ENCODE measurements at places on chromosomes 7 and 10.

GRCh38 chr7:147308539-147308938 is 1191.9 kb downstream of the CNTNAP2 start:
- no peak for DNase-seq

- DNase-seq: no peak
Observed at GRCh38 chr10:130339091-130339490, 202.9 kb downstream of the GLRX3 start.

DNA sequence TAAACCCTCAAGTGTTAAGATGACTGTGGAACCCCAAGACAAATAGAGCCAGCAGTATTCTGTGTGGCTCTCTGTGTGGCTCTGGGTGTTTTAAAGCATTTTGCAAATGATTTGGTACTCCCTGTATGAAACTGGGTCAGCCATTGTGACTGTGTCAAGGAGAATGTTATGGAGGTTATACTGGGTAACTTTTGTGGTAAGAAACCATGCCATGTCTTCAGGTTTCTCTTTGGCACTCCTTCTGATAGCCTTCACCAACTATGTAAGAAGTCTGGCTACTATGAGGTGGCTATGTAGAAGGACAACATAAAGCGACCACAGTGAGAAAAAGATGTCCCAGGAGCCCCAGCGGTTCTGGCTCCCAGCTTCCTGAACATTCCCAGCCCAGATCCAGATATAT is 226.6 kb upstream of the RHOBTB1 start:
- DNase-seq: no peak

GRCh38 chr10:103871006-103871405 is 15.6 kb upstream of the SH3PXD2A start:
- no peak for DNase-seq

DNA sequence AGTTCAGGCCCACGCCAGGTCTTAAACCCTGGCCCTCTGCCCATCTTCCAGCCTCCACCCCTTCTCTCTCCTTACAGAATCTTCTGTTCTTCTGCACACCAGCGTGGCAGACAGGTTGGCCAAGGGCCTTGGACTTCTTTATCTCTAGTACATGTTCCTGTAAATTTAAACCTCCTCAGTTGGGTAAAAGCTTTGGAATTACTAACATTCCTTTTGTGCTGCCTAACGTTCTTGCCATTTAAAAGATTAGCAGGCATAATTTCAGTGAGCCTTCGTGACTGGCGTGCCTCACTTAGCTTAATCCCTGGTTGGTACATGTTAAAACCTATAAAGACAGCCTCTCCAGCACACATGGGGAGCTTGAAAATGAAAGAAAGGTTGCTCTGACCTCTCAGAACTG is 192.2 kb downstream of the CUX1 start:
- no peak for DNase-seq

GRCh38 chr7:98251231-98251600 is 816 bp downstream of the TECPR1 start:
- DNase-seq: no peak

DNA sequence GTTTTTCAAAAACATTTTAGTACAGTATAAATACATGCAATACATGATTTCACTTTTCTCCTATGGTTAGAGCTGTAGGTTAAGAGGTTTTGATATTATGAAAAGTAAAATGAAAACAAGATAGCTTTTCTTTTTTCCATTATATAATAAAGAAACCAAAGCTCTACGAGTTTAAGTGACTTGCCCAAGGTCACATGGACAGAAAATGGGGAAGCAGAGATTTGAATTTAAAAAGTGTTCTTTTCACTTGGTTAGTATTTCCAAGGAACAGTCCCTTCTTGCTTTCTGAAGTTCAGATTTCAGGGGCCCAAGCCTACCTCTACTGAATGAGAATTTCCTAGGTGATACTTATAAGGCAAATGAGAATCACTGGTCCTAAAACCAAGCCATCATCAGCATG is 13.2 kb upstream of the MAP3K8 start:
- no peak for DNase-seq

DNA sequence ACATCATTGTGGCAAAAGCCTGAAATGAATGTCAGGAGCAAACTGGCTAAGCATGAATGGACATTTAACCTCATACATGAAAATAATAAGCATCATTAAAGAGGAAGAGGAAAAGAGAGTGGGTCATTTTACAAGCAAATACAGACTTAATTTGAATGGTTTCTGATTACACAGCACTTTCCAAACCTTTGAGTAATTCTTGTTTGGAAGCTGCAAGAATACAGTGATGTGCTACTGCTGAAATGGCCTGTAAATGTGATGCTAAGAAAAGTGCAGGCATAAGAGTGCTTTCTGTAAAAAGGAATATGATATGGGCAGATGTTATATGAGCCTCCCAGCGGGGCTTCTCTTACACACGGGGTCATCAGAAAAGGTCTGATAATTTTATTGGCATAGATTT is 30.2 kb downstream of the TAS2R16 start:
- no peak for DNase-seq

DNA sequence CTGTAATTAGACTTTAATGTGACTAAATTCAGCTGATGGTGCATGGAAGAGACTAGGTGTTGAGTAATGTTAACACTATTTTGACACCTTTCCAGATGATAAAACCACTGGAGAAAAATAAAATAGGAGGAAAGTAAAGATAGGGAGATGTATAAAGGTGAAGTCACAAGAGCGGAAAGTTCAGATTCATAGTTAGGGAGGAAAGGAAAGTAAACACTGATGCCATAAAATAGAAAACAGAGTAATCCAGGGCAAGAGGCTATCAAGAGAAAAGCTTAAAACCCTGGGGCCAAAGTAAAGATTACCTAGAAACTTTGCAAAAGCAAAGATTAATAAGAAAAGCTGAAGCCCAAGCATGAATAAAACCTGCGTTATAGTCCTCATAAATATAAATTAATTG is 62.8 kb downstream of the RAB11FIP2 start:
- DNase-seq: no peak

DNA sequence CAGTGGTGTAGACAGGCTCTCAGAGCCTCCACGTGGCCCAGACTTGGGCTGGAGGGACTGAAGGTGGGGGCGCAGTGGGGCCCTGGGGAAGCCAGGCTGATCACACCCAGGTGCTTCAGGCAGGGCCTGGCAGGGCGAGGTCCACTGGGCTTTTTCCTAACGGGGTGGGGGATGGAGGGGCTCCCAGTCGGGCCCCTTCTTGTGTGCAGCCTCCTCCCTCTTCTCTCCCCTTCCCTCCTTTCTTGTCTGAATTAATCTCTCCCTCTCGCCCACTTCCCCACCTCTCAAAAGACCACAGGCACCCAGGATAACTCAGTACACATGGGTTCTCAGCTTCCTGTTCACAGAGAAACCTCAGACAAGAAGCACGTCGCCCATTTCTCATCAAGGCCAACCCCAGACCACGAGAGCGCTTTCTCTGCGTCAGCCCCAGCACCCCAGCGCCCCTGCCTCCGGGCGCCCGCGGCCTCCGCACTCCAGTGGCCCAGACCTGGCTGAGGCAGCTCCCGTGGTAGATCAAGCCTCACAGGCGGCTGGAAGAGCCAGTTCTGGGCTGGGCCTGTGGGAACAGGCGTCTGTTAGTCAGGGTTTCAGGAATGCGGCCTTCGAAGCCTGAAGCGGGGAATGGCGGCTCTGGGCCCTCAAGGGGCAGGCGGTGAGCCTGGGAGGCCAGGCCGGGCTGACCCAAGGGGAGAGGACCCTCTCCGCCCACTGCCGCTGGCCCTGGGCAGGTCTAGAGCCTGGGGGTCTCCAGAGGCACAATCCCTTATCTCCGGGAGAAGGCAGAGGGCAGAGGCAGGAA is 50.6 kb downstream of the PWWP2B start:
- no peak for DNase-seq

DNA sequence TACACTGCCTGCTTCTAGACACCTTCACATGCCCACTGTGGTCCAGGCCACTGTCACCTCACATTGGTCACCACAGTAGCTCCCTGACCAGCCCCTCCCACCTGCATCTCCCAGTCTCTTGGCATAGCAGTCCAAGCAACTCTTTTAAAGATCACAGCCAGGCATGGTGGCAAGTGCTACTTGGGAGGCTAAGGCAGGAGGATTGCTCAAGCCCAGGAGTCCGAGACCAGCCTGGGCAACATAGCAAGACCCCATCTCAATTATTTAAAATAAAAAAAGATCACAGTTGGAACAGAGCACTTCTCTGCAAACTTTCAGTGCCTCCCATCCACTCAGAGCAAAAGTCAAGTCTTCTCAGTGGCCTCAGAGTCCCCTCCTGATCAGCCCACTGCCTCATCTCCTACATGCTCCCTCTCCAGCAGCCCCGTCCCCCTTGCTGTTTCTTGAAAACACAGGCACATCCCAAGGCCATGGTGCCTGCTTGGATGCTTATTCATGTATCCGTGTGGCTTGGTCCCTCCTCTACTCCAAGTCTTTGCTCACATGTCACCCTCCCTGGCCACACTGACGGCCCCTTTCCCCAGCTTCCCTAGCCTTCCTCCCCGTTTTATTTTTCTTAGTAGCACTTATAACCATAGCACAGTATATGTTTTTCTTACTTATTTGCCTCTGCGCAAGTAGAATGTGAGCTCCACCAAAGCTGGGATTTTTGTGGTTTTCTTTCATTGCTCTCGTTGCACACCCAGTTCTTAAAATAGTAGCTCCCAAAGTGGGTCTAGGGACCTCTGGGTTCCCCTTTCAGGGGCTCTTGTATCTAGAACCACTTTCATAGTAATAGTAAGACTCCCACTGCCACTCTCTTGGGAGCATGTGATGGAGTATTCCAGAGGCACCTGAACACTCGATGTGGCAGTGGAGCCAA is 19.5 kb downstream of the TSPAN15 start:
- DNase-seq: no peak

DNA sequence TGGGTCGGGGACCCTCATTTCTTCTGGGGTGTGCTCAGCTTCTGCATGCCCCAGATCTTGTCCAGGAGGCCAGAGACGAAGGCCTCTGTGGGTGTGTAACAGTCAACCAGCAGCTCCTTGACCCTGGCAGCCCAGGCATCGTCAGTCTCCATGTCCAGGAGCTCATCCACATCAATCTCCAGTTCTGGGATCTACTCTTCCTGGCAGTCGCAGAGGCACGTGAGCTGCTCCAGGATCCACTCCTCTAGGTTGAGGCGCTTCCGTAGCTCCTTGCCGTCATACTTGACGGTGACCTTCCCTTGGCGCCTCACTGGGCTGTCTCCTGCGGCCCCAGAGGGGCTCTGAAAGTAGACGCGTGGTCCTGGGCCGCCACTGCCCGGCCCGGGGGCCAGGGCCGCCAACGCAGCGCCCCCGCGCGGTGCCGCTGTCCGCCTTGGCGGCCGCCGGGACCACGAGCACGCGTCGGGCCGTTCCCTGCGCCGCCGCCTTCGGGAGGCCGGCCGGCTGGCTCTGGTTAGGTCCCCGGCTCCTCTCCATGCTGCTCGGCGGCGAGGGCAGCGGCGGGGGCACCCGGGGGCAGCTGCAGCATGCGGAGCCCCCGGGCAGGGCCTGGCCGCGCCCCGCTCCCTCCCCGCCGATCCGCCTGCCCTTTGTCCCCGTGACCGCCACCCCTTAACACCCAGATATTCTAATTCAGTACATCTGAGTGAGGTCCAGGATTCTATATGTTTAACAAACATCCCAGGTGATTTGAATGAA is 170.5 kb downstream of the SEPTIN7 start:
- DNase-seq: no peak

- no peak for DNase-seq
Observed at GRCh38 chr10:60942134-60942787, 1.7 kb downstream of the RHOBTB1 start.

- DNase-seq: peak; percentile 63
Observed at GRCh38 chr10:70462349-70462984, 16.1 kb upstream of the PALD1 start.

GRCh38 chr10:103480521-103480920 is 1.5 kb upstream of the CALHM3 start:
- DNase-seq: no peak

DNA sequence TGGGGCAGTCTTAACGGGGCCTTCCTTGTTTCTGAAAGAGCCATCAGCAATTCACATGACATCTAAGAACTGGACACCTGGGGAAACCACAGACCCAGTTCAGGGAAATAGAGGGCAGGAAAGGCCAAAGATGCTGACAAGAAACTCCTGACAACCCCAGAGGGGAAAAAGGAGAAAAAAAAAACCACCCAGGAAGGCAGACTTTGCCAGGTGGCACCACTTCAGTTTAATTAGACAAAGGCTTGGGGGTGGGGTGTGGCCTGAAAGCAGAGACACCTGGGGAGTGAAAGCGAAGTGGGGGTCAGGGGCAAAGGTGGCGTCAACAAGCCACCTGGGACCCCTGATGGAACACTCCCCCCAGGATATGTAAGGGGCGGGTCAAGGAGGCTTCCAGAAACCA is 53.6 kb downstream of the RAB11FIP2 start:
- no peak for DNase-seq

GRCh38 chr10:29473406-29474100 is 161.2 kb downstream of the SVIL start:
- DNase-seq: no peak

GRCh38 chr10:43204042-43204942 is 62.6 kb downstream of the RASGEF1A start:
- DNase-seq: no peak

GRCh38 chr10:77516575-77516974 is 121.0 kb downstream of the KCNMA1 start:
- DNase-seq: no peak

GRCh38 chr10:416091-416515 is 273.4 kb downstream of the DIP2C start:
- no peak for DNase-seq

DNA sequence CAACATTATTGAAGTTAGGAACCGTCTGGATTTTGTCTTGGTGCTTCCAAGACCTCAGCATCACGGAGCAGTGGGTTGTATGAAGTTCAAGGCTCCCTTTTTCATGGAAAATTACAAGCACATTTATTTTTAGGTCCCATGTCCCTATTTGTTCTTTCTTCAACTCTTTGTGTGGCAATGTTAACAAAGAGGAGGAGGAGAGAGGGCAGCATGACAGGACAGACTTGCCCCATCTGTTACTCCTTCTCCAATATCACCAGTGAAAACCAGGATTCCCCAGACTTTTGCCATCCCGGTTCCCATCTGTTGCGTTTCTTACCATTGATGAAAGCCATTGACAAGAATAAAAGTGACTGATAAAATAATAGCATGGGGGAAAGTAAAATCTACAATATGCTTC is 28.6 kb downstream of the EEPD1 start:
- peak; percentile 70 for DNase-seq

- DNase-seq: no peak
Observed at GRCh38 chr10:70634011-70634410, 31.5 kb upstream of the PRF1 start.

- no peak for DNase-seq
Observed at GRCh38 chr10:48552946-48553564, 51.8 kb downstream of the ARHGAP22 start.

GRCh38 chr7:1081931-1082401 is 5.9 kb upstream of the GPER1 start:
- no peak for DNase-seq

GRCh38 chr7:33893377-33893776 is 12.0 kb upstream of the BMPER start:
- no peak for DNase-seq

DNA sequence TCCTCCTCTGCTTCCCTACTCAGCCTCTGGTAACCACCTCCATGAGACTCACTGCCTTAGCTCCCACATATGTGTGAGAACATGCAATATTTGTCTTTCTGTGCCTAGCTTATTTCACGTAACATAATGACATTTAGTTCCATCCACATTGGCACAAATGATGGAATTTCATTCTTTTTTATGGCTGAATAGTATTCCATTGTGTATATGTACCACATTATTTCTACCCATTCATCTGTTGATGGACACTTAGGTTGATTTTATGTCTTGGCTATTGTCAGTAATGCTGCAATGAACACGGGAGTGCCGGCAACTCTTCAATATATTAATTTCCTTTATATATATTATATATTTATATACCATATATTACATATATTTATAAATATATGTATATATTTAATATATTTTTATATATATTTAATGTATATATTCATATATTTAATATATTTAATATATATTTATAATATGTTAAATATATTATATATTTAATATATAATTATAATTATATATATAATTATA is 1046.9 kb downstream of the DNAJB9 start:
- DNase-seq: no peak

Data from NCI-H1694 (cell line).